ENCODE measurements at places on chromosomes 3 and 15.

DNA sequence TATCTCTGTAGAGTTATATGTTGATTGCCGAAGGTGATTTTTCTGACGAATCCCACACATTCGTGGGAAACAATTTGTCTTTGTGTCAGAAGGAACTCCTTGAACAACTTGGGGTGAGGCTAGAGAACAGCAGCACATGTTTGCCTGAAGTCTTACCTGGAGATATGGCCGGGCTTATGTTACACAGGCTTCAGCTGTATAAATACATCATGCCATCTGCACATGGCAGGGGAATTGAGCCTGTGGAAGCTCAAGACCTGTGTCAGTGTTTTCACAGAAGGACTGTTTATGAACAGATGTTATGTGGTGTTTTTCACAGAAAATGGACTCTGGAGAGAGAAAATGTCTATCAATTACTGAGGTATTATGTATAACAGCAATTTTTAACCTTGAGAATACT is 203.6 kb upstream of the MDFIC2 start:
- DNase-seq: no peak

DNA sequence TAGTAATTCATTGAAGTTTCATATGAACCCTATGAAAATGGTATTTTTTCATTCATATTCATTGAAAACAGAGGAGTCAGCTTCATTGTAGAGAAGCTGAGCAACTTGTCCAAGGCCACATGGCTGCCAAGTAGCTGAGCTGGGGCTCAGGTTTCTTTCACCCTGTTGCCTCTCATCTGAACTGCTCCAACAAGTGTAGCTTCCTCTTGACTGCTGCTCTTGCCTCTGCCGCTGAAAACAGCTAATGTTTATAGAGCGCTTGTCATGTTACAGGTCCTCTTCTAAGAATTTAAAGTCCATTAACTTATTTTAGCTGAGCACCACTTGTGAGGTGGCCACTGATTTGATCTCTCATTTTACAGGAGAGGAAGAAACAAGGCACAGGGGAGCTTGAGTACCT is 81.1 kb downstream of the PDCD6IP start:
- DNase-seq: no peak

DNA sequence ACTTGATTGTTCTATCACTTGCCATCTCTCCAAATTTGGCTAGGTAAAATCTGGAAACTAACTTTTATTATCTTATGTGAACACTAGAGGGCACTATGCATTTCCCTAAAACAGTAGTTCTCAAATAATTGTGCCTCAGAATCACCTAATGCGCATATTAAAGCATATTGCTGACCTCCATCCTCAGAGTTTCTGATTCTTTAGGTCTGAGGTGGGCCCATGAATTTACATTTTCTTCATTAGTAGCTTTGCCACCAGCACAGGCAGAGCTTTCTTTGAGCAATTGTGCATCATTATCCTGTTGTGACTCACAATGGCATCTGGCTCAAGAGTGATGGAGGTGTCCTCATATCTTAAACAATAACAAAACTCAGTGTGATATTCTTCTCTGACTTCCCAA is 17.5 kb upstream of the BCHE start:
- DNase-seq: no peak

- DNase-seq: no peak
Measured at GRCh38 chr15:34158355-34158754, 51.5 kb downstream of the KATNBL1 start.

- no peak for DNase-seq
Measured at GRCh38 chr3:176840641-176841286, 356.5 kb downstream of the TBL1XR1 start.

DNA sequence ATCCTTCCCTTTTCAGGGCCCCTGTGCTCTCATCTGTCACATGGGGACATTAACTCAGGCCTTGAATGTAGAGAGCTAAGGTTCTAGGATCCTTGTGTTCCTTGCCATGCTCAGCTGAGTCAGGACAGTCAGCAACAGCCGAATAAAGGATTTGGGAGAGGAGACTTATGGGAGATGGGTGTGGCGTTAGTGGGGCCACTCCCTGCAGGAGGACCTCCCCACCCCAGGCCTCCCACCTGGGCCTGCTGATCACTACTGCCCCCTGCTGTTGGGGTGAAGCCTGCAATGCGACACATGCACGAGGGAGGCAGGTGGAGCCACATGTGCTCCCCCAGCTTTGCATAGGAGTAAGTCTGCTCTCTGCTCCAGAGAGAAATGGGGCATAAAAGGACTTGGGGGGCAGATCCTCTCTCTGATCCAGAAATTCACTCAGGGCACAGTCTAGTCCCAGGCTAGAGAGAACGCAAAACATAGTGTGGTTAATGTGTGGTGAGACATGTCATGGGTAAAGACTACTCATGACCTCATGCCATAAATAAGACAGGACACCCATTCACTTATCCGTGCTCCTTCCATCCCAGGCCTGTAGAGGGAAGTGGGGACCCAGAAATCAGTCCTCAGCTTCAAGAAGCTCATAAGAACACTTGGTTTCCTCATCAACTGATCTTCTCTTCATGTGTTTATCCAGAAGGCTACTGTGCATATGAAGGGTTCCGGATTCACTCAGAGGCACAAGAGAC is 19.4 kb downstream of the RBP1 start:
- DNase-seq: peak; percentile 35

DNA sequence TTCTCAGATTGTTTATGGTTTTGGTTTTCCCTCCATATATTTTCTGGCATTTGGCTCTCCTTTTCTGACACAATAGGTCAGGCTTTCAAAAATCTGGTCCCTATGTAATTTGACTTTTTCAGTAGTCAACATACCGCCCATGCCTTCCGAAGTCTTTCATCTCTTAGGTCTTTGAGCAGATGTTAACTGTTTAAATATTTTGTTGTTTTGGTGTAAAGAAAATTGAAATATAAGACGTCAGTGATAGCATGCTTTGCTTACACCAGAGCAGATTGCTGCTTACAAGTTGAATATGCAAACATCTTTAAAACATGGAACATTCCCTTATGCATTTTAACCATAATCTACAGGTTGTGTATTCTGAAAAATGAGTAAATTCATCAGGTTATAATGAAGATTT is 233.0 kb downstream of the PTPRG start:
- DNase-seq: no peak

GRCh38 chr15:35445891-35446290 is 100.1 kb downstream of the DPH6 start:
- no peak for DNase-seq

GRCh38 chr3:107198581-107199181 is 178.6 kb upstream of the CCDC54 start:
- no peak for DNase-seq

- DNase-seq: no peak
Measured at GRCh38 chr3:15923640-15924405, 126.0 kb upstream of the ANKRD28 start.

- DNase-seq: no peak
Measured at GRCh38 chr15:100042558-100042957, 299.2 kb downstream of the ADAMTS17 start.

DNA sequence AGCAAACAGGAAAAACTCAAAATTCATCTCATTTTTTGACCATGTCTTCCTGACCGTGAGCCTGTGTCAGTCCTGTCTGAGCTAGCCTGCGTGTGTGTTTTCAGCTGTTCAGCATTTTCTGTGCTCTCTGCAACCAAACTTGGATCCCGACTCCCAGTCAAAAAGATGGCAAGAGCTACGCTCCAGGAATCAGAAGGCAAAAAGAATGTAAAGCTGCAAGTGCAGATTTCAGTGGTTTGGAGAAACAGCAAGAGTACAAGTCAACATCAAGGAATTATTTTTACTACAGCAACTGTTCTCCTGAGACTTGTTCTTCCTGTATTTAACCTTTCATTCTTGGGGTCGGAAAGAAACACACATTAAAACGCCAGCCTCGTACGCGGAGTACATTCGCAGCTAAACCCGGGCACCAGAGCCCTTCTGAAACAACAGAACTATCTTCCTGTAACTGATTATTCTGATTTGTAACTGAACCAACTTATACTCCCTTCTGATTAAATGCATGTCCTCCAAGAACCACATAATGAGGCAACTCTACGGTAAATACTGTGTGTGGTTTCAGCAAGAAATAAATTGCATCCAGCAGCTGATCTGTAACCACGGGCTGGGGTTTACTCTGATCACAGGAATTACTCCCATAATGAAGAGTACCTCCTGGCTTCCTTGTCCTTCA is 107.4 kb downstream of the LRIG1 start:
- no peak for DNase-seq

GRCh38 chr3:60190073-60190472 is 1061.2 kb downstream of the FHIT start:
- no peak for DNase-seq

DNA sequence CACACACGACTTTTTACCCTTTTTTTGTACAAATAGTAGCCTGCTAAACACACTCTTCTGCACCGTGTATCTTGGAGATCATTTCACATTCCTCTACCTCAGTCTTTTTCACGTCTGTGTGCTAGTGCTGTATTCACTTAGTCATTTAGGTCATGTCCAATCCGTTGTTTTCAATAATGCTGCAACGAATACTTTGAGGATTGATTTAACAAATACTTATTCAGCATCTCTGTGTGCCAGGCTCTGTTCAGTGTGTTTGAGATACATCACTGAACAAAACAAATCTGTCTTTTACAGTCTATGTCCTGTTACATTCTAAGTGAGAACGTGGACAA is 882 bp downstream of the JMJD7 start:
- no peak for DNase-seq

- no peak for DNase-seq
Measured at GRCh38 chr3:89402051-89402450, 294.6 kb downstream of the EPHA3 start.

- no peak for DNase-seq
Measured at GRCh38 chr3:4030624-4031023, 231.4 kb downstream of the LRRN1 start.

- DNase-seq: no peak
Measured at GRCh38 chr15:85657132-85657531, 137.6 kb downstream of the KLHL25 start.

GRCh38 chr3:72475258-72476138 is 372.7 kb downstream of the SHQ1 start:
- no peak for DNase-seq

- no peak for DNase-seq
Measured at GRCh38 chr15:84781495-84781894, 33.1 kb downstream of the ZNF592 start.

GRCh38 chr3:29775340-29775739 is 494.5 kb downstream of the RBMS3 start:
- DNase-seq: no peak

GRCh38 chr3:64238971-64239667 is 13.9 kb upstream of the PRICKLE2 start:
- no peak for DNase-seq
